ENCODE measurements at places on chromosomes 12 and 14. TPM values are rescaled to one million over a fixed set of nuclear protein-coding genes. Genes with fewer than 3 reads are reported as not detected.

DNA sequence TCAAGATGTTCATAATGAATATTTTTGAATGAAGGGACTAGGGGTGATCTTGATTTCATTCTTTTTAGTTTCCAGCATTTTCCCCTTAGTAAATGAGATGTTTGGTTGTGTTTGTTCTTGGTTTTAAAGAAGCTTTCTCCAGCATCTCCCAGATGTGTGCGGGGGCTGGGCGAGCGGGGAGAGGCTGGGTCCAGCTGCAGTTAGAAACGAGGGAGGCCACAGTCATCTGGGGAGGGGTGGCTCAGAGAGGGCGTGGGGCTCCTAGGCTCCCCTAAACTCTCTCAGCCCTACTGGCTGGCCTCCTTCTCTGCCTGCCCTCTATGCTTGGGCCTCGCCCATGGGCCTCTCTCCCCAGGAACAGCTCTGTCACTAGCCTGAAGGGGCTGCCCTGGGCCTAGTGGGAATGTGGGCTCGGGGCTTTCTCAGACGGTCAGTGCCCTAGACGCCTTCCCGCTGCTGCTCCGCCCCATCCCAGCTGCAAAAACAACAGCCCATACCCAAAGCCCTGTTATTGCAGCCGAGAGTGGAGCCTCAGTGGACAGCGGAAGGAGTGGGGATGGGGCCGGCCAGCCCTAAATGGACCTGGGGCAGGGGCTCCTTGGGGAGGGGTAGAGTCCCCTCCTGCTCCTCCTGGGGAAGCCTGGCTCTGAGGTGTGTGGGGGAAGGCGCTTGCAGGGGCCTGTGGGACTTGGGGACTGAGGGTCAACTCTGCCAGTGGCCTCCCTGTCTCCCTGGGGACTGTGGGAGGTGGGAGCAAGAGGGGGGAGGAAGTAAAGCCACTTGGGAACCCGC is 18.3 kb upstream of the EIF2B2 start:
- no peak for DNase-seq

DNA sequence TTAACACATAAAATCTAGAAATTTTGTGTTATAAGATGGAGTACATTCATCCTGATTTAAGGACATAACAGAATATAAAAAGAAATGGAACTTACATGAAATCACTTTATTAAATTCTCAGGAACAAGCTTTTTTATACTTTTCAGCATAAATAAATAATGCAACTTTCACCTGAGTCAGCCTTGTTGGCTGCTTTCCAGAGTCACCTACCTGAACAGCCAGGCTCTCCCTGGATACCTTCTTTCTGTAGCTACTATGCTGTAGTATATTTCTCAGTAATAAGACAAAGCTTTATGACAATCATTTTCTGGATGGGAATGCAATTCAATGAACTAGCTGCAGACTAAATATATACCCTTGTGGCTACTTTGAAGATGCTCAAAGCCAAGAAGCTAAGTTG is 111.9 kb downstream of the NTS start:
- DNase-seq = no peak

DNA sequence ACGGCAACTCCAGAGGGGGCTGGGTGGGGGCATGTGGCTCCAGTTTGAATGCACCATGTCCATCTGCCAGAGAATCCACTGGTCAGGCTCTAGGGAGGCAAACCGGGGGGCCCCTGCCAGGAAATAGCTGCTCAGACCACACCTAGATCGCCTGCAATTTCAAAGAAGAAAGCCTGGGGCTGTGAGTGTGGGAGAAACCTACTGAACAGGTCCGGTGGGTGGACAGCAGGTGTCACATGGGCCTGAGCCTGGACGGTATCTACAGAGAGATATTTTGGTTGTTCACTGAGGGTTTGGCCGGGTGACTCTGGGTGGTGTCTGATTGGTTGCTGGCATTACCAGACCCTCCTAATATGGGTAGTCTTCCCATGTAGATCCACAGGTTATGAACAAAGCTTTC is 32.0 kb downstream of the DAO start:
- DNase-seq = no peak

GRCh38 chr12:70971001-70971794 is 50.7 kb upstream of the PTPRR start:
- no peak for DNase-seq

DNA sequence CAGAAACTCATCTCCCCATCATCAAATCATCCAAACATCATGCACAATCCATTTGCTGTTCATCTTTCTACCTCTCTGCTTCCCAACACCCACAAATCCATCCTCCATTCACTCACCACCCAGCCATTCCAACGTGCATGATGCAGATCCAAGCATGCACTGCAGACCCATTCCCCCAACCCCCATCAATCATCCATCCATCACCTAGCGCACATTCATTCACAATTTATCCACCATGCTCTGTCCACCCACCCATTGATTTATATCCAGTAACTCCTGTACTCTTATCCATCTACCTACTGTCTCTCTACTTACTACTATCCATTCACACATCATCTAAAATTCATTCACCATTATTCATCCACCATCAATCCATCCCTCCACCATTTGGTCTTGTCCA is 4.0 kb upstream of the AMN start:
- DNase-seq = no peak

DNA sequence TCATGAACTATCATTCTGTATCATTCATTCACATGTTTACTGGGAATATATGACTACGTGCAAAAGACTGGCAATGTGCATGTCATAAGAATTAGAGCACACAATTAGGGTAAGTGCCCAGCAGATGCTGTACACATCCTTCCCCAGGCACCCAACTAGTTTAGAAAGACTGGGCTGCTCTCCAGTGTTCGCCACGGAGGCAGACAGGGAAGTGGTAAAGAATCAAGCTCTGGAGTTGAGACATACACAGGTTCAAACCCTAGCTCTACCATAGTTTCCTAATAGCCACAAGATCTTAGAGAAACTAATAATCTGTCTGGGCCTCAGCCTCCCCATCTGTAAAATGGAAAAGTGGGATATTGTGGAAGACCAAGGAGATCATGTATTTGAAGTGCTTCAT is 6.8 kb downstream of the TMCC3 start:
- DNase-seq = no peak

DNA sequence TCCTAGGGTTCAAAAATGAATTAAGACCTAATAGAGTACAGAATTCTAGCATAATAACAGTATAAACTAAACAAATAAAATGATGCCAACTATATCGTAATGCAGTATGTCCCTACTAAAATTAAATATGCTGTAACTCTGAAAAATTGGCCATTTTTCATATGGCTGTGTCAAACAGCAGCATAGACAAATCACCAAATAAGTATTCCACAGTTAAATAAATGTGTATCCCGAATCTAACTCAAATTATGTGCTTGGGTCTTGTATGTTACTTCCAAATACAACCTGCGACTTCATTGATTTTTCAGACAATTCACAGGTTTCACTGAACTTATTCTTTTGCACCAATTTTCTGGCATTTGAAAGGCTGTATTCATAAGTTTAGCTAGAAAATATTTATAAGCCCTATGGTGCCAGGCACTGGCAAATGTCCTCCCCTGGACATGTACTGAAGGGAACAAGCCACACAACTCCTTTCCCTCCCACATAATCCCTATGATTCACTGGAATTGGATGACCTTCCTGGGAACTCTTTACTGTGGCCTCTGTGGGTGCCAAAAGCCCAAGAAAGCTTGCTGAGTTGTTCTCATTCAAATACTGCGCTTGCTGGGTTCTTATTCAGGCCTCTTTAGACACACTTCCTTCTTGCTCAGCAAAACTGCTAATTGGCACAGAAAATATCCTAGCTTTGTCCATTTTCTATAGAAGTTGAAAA is 108.8 kb downstream of the KITLG start:
- DNase-seq = no peak

- DNase-seq = no peak
Observed at GRCh38 chr14:89215114-89215513, 201.9 kb downstream of the FOXN3 start.

GRCh38 chr14:69460093-69460701 is 24.3 kb upstream of the PLEKHD1 start:
- peak; percentile 62 for DNase-seq

GRCh38 chr12:6031001-6031400 is 85.9 kb upstream of the ANO2 start:
- no peak for DNase-seq

GRCh38 chr14:99611646-99612045 is 7.6 kb upstream of the CCDC85C start:
- DNase-seq = no peak

- DNase-seq = no peak
Observed at GRCh38 chr12:95445884-95446505, 28.0 kb upstream of the METAP2 start.

The RPAP3 gene
- total RNA-seq = 23.6 TPM

The MYF6 gene
- total RNA-seq = 1.6 TPM

The L3HYPDH gene
- total RNA-seq = 16.7 TPM
